ENCODE measurements at places on chromosomes 13 and 19.

DNA sequence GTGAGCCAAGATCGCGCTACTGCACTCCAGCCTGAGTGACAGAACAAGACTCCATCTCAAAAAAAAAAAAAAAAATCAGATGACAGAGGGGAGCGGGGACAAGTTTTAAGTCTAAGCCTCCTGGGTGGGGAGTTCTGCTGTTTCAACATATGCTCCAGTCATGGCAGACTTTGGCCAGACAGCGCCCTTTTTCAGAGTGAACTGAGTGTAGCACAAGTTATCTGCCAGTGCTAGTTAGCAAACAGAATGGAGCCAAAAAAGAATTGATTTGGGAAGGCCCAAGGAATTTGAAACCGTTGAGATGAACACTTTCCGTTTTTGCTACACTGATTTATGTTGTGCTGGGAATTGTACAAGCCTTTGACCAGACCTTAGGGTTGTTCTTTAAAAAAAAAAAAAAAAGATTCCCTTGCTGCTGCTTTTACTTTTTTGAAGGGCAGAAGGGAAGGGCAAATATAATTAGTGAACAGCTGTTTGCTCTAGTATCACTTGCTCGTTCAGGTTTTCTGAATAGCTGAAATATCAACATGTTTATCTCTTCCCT is 5.7 kb downstream of the ACTN4 start:
- no peak for DNase-seq

DNA sequence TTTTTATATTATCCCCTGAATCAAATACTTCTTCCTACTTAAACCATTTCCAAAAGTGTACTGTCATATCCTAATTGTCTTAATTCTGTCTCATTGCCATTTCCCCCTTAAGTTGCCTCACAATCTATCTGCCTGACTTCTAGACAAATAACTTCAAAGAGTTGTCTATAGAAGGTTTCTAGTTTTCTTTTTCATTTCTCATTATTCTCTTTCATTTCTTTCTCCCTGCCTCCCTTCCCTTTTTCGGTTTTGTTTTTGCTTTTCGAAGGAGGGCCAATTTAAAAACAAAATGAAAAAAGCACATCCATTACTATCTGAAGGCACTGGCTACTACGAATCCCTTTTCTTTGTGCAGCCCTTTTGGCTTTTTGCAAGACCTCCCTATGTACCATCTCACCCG is 367.2 kb downstream of the DNAJC15 start:
- DNase-seq = no peak

GRCh38 chr13:114099918-114100445 is 32.4 kb downstream of the RASA3 start:
- DNase-seq = no peak

DNA sequence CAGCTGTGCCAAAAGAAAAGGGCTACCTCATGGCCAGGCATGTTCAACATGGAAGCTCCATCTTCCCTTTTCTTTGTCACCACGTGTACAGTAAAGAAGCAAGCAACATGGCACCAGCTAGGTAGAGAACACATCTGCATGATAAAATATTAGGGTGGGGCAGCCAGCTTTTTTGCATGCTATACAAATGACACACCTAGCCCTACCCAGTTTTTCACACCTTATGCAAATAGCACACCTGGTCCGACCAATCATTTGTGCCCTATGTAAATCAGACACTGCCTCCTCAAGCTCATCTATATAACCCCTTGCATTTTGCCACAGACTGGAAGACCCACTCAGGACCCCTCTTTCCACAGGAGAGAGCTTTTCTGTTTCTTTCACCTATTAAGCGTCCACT is 85.5 kb downstream of the STOML3 start:
- no peak for DNase-seq

- no peak for DNase-seq
Measured at GRCh38 chr13:97234742-97235141, 12.6 kb downstream of the MBNL2 start.

GRCh38 chr13:103517066-103517767 is 451.0 kb upstream of the SLC10A2 start:
- no peak for DNase-seq

DNA sequence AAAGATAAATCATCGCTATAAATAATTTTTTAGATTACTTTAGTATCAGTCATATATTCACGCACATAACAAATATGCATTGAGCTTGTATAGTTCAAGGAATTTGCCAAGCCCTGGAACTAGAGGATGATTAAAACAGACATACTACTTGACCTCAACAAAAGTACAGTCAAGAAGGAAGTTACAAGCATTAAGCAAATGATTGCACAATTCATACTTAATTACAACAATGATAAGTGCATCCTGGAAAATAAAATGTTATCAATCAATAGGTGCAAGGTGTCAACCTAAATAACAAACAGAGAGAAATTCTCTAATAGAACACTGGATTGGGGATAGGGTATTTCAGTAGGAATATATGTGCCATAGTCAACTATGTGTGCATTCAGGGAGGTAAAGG is 491.2 kb downstream of the GPC5 start:
- no peak for DNase-seq

- DNase-seq = no peak
Measured at GRCh38 chr19:51789061-51789795, 5.7 kb upstream of the FPR3 start.

GRCh38 chr19:33612928-33613619 is 8.7 kb upstream of the CHST8 start:
- no peak for DNase-seq
